ENCODE measurements at places on chromosomes 6 and 20. TPM values are rescaled to one million over a fixed set of nuclear protein-coding genes. Genes with fewer than 3 reads are reported as not detected.

DNA sequence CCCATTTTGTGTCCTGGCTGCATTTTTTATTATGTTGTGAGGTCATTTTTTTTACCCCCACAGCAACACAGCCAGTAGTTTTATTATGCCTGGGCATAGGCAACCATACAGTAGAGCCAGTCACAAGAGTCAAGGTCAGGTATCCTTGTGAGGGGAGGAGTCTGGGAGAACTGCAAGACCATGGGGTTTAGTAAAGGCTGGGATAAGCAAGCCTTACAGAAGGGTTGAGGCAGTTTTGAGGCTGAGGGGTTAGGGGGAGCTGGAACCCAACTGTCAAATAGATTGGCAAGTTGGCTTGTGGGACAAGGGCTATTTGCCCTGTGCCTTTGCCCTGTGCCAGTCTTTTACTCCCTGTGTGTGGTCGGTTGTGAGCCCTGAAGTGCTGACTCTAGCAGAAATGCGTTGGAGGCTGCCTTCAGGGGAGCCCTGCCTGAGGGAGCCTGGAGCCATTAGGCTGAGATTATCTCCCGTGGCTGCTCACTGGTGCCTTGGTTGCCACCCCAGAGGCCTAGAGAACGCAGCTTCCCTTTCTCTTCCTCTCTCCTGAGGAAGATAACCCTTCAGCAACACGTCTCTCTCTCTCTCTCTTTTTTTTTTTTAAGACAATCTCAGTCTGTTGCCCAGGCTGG lies 31.1 kb downstream of the RALY start:
- no peak for DNase-seq

DNA sequence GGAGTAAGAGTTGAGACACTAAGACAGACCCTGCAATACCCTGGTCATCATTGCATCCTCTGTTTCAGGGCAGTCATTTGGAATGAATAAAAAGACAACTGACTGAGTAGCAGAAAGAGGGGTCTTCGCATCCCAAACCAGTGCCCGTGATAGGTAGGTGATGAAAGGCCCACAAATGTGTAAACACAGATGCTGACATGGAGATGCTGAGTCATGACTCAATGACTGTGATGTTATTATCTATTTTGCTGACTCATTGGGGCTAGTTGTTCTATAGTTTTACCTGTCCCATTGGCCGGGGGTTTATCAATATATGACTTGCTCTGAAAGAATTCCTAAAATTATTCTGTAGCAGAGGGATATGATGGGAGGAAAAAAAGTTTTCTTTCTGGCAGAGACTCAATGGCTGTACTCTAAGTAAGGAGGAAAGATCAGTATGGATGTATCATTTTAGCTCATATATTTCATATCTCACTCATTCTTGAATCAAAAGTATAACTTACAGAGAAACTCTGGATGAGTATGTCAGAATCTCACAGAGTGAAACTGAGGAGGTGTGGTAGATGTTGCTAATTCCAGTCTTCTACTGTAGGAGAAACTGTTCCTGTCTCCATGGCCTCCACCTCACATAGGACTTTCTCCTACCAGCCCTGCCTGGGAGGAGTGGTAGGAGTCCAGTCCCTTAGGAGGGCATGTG lies 119.9 kb upstream of the PREP start:
- no peak for DNase-seq

GRCh38 chr6:13135152-13135551 lies 193.2 kb downstream of the TBC1D7 start:
- DNase-seq = no peak

GJA10 gene
- not detected for total RNA-seq

DNA sequence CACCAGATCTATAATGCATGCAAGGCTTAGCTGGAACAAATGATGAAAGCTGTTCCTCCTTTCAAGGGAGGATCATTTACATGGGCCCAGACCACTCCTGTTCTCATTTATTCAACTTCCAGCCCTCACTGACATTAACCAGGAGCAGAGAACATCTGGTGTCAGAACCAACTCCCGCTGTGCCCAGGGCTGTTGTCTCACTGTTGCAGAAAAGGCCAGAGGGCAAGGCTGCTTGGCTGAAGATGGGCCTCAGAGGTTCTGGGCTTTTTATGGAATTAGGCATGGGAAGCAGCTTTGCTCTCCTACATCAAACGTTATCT lies 164.2 kb downstream of the GMPR start:
- no peak for DNase-seq

Measured in natural killer cell (primary cell).